ENCODE measurements at places on chromosomes 5 and 9.

DNA sequence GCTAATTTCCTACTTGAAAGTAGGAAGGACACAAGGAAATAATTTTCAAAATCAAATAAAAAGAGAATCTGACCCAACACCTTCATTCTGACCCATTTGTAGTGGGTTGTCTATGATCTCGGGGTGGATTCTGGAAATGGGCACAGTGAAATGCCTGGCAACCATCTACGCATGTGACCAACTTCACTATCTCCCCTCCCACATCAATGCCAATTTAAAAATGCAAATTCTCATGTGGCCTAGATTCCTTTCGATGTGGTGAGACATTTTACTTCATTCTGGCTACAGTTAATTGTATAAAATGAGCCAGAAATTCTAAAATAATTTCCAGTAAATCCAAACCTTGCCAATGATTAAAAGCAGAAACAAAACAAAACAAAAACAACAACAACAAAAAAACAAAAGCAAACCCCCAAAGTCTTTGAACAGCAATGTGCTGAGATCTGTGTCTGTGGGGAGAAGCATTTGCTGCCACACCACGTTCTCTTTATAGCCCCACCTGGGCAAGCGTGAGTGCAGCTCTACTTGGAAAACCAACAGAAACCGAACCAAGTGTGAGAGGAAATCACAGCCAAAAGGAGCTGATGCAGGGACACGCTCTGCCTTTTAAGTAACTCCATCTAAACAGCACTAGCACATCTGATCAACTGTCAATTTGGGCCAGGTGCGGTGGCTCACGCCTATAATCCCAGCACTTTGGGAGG, 59.0 kb downstream of the USP20 start:
- DNase-seq, result no peak

DNA sequence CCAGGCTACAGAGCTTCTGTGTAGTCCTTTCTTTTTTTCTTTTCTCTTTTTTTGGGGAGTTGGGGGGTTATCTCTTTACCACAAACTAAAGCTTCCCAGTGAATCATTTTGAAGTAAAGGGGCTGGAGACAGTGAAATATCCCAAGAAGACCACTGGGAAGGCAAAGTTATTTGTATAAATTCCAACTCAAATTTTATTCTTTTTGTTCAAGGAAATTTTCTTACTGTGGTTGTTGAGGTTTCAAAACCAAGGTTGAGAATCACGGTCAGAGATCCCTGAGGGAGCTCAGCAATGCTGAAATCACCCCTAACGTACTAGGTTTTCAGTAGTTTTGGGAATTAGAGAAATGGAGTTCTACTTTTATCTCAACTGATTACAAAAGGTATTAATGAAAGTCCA, 175.7 kb downstream of the ARHGEF28 start:
- DNase-seq, result no peak

DNA sequence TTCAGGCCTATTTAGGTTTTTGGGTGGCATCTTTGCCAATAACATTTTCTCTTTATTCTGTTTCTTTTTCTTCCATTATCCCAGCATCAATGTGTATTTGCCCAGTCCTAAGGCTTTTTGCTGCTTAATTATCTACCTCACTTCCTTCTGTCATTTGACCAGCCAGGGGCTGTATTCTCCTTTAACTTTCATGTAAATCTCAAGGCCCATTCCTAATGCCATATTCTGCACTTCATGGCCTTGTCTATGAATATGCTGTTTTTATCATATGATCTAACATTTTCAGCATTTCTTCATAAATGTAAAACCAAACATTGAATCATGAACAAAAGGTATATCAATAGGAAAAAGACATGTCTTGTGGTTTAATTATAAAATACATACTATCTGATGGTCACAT, 108.7 kb downstream of the SSBP2 start:
- no peak for DNase-seq

DNA sequence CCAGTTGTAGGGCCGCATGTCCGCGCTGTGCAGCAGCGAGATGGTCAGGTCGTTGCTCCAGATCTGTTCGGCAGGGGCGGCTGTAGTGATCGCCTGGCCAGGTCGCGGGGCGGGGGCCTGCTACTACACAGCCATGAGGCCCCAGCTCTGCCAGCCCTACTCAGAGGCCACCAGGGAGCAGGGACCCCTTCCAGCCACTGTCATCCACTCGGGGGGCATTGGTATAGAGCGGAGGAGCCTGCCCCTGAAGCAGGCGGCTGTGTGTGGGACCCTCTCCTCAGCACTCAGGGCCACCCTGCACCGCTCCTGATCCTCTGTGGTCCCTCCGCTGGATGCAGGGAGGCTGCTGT, 1.7 kb downstream of the FBXW5 start:
- DNase-seq, result no peak

DNA sequence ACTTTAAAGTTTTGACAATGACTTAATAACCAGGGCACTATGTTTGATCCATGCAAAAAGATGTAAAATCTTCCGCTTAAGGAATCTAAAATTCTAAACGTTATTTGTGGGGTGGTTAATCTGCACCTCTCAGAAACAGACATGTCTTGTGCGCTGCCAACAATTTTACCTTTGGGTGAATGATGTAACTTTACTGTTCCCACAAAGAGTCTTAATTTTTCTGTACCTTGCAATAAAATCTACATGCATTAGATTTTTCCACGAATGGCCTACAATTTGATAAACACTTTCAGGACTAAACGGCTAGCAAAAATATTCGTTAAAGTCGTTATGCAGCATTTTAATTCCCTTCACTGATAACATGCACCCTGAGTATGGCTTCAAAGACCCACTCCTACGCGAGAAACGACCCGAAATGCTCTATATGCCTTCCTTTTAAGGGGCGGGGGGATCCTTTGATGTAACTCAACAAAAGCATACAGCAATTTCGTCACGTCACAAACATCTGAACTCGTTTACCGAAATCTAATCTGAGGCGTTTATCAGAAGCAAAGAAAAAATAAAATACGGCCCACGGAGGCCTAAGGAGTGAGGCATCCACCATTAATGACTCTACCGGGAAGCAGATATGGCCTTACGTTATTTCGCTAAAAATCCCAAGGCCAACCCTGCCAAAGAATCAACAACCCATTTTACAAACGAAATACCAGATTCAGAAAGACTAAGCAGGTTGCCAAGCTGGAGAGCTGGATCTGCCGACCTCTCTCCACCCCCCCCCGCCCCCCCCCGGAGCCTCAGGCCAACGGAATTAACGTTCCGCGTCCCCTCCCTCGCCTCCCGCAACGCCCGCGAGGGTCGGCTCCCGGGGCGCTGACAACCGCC, 621 bp downstream of the AK6 start:
- no peak for DNase-seq

GRCh38 chr9:112278152-112278551, 55.3 kb downstream of the PTBP3 start:
- DNase-seq, result no peak

GRCh38 chr5:150021491-150022157, 21.1 kb downstream of the HMGXB3 start:
- DNase-seq, result no peak

DNA sequence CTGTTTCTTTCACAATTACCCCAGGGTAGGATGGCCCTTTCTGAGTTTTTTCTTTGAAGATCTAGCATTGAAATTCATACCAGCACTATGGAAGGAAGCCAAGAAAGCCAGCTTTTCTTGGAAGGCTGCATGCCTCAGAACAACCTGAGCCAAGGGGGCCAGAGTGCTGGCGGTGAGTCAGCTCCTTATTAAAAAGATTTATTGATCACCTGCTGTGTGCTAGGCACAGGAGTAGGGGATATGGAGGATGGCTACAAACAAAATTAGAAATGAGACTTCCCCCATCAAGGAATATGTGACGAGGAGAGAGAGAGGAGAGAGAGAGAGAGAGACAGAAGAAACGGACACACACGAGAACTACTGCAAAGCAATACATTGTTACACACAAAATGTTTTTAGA, 184.6 kb upstream of the PUM3 start:
- DNase-seq, result no peak

GRCh38 chr9:105355781-105356180, 92.1 kb upstream of the FSD1L start:
- DNase-seq, result no peak

DNA sequence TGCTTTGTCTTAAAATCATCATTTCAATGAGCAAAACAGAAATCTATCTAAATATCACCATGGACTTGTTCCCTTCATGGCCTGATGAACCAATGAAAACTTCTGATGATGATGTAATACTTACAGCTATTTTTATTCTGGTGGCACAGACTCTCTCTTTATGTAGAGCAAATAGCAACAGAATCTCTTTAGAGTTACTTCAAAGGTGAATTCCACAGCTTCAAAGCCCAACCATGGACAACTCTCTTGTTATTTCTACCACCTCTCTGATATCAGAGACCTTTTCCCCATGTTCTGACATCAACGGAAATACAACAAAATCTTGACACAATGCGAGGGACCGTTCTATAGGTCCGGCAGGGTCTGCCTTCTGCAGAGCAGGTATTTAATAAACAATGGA, 70.1 kb downstream of the RETREG1 start:
- no peak for DNase-seq

Data from tongue (tissue), 3 donors.